ENCODE measurements at places on chromosomes 2 and 18.

DNA sequence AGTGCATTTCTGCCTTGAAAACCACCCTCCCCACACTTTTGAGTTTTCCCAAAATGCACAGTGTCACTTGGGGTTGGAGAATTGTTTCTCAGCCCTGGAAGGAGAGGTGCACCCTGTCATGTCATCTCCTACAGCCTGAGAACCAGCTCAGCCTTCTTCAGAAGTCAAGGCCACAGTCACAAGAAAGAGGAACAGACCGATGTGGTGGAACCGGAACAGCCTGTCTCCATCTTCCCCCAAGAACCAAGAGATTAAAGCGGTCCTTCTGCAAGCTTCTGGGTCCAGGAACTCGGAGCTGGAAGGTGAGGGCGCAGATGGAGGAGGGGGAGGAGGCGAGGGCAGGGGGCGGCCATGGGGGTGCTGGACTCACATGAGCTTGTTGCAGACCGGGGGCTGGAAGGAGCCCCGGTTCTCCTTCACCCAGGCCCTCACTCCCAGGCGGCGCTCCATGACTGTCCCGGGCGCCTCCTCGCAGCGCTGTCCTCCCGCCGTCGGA is 248 bp downstream of the HAAO start:
- peak; percentile 57 for DNase-seq

GRCh38 chr2:2131075-2131789 is 199.8 kb downstream of the MYT1L start:
- no peak for DNase-seq

GRCh38 chr18:13973061-13973575 is 57.8 kb upstream of the MC2R start:
- no peak for DNase-seq

DNA sequence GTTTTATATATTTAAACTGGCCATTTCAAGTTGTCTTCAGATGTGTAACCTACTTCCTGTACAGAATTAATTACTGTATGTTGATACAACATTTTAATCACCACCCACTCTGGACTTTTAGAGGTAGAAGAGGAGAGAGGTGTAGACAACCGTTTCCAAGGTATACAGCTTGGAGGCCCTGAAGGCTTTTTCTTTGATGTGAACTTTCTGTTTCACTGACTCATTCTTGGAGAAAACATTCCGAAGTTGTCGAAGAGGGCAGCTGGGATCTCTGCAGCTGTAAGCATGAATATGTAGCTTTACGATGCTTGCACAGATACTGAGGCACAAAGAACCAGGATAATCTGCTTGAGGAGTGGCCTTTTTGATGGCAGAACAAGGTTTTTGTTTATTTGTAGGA is 137.0 kb downstream of the NCKAP5 start:
- DNase-seq: no peak

DNA sequence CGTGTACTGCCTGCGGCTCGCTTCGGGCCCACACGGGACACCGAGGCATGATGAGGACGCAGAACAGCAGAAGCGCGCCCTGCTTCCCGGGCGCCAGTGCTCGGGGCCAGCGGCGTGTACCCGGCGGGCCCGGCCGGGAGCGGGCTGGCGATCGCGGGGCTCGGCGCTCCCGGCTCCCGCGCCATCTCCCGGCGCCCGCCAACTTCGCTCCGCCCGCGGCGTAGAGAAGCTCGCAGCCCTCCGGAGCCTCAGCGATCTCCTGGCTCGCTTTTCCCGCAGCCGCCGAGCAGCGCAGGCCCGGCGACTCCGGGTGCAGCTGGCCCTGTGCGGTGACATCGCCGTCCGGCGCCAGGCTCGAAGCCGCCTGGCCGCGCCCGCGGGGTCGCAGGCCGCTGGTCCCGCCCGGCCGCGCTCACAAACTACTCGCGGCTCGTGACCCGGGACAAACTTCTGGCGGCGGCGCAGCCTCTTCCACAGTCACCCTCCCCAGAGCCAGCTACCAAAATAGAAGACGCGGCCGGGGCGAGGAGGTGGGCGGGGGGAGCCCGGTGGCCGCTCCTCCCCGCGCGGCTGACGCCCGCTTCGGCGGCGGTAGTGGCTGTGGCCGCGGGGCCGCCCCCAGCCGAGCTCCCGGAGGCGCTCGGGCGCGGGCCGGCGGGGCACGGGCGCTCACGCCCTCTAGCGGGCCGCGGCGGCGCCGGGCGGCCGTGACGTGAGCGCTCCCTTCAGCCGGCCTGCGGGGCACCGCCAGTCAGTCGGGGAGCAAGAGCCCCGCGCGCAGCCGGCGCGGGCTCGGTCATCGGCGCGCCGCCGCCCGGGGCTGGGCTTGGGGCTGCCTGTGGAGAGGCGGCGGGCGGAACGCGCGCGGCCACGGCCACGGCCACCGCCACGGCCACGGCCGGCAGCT is at the start of gene PTPRM:
PTPRM (plus strand) TSS at position 750 of the 907 bp plus-strand sequence. CDS start 503 bp downstream, outside the sequence.
- DNase-seq: no peak

All from AML-193 (cell line).